ENCODE measurements at places on chromosomes 2 and 18.
A peak's percentile ranks its signal among the peaks of the same experiment; 100 is the strongest.

DNA sequence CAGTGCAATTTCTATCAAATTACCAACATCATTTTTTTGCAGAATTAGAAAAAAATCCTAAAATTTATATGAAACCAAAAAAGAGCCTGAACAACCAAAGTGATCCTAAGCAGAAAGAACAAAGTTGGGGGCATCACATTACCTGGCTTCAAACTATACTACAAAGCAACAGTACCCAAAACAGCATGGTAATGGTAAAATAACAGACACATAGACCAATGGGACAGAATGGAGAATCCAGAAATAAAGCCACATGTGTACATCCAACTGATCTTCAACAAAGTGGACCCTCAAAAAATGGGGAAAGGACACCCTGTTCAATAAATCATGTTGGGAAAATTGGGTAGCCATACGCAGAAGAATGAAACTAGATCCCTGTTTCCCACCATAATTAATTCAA, 245.7 kb upstream of the CTAGE1 start:
- DNase-seq = no peak

- DNase-seq = no peak
Observed at GRCh38 chr2:196369967-196370366, 198.6 kb upstream of the STK17B start.

DNA sequence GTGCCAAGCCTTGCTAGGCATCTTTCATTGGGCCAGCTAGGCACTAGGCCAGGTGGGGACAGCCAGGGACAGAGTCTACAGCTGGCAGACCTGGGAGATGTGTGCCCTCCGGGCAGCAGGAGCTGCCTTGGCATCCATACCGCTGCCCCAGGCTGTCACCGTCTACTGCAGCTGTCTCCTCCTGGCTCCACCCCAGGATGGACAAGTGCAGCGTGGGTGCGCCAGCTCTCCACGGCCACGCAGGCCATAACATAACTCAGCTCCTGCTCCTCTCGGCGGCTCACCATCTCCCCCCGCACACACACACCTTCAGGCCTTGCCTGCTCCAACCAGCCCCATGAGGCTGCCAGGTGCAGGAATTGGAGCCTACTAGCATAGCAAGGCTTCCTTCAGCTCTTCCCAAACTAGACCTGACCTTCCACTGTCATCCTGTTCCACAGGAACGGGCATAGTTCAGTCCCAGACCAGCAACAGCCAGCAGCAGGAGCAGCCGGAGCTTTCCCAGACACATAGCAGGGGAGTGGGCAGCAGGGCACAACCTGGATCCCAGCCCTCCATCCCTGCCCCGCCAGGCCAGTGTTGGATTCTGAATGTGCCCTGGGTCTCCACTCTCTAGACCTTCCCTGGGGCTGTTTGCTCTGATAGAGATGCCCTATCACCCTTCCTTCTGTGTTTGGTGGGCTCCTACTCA, 2.5 kb upstream of the ADRA2B start:
- no peak for DNase-seq

DNA sequence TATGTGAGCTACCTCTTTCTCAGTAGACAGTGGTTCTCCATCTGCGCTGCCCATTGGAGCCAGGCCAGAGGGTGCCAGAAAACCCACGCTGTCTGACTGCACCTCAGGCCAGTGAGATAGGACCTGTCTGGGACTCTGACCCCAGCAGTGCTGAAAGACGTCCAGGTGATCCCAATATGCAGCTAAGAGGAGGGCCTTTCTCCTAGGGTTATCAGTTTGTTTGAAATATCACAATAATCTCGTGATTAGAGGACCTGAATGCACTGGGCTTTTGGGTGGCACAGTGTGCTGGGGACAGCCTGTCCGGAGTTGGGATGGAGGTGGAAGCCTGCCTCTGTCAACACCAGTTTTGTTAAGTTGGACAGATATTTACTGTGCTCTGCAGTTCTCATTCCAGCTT, 216.3 kb downstream of the LDLRAD4 start:
- DNase-seq = no peak

DNA sequence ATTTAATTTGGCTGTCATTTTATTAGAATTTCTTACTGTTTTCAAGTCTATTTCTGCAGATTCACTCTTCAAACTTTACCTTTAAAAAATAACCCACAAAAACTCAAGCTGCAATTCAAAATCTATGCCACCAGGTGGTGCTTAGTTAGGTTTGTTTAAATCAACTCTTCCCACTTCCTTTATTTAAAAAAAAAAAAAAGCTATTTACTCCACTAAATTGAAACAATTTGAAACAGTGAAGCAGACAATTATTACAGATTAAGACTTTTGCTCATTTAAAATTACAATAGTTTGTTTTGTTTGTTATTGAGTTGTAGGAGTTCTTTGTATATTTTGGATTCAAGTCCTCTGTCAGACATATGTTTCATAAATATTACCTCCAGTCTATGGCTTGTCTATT, 300.0 kb downstream of the PDE11A start:
- peak; percentile 38 for DNase-seq

- no peak for DNase-seq
Observed at GRCh38 chr2:207434306-207434705, 95.5 kb upstream of the CREB1 start.

- DNase-seq = no peak
Observed at GRCh38 chr2:67782443-67782842, 280.4 kb downstream of the C1D start.

GRCh38 chr18:57505231-57505630, 70.1 kb downstream of the ONECUT2 start:
- no peak for DNase-seq

DNA sequence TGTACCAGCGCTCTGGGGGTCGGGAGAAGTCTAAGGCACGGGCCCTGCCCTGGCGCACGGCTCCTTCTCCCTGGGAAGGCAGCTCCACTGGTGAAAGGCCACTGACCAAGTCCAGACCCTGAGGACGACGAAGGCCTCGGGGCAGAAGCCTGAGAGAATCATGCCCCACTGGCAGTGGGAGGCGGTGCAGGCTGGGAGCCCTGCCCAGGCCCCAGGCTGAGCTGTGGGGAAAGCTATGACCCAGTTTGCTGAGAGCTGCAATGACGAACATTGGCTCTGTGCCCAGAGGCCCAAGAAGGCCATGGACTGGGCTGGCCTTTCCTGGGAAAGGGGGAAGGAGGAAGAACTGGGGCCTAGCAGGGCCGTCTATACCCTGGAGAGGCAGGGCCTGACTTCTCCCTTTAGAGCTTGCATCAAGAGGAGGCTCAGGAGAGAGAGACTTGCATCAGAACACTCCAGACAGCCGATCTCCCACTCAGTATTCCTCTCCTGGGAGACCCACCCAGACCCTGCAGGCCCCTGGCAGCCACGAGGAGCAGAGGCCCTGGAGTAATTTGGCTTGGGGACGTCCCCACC, 32.9 kb downstream of the HS1BP3 start:
- peak; percentile 74 for DNase-seq

- no peak for DNase-seq
Observed at GRCh38 chr18:59065684-59066083, 74.0 kb upstream of the SEC11C start.

GRCh38 chr2:126696644-126697520, 40.9 kb downstream of the GYPC start:
- no peak for DNase-seq

DNA sequence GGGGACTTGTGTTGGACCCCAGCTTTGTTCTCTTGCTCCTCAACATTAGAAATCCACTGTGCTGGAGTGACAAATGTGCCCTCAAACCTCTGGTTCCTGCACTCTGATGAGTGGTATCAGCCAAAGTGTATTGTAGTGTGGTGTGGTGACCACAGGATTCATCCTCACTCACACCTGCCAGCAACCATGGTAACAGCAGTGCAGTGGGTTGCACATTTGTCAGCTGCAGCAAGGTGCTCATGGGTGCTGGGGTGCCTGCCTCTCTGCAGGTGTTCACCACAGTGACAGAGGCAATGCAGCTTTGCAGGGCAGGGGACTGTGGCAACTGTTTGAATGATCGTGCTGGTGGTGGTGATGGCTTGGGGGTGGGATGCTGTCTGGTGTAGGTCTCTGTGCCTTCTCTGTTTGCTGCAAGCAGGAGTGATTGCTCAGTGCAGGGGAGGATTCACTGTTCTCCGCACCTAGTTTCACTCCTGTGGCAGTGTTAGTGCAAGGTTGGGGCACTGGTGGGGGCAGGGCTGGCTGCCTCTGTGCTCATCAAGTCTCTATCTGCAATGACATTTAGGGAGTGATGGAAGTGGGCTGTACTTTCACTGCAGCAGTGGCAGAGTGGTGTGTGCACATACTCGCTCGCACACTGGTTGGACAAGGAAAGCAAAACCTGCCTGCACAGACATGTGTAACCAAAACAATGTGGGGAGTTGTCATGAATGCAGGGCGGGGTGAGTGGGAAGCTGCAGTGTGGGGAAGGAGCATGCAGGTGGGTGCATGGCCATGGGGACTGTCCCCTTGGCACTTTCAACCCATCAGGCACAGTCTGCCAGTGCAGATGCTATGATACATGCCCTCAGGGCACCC, 301.1 kb downstream of the PIK3C3 start:
- DNase-seq = no peak

- DNase-seq = no peak
Observed at GRCh38 chr18:76515576-76515975, 20.5 kb upstream of the ZNF516 start.

DNA sequence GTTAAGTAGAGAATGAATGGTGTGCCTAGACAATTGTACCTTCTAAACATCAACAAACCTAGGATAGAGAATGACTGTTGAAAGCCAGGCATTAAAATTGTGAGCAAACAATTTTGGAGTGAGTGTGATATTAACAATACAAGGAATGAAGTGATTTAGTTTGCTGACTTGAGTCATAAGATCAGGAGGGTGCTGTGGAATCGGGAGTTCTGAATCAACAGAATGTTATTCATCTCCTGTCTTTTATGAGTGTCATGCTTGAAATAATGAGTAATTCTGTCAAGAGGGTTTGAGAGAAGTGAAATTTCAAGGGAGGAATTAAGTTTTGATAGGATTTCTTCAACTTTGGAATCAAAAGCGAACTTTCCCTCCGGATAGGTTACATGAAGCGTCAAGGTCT, 214.4 kb upstream of the DSEL start:
- DNase-seq = no peak

DNA sequence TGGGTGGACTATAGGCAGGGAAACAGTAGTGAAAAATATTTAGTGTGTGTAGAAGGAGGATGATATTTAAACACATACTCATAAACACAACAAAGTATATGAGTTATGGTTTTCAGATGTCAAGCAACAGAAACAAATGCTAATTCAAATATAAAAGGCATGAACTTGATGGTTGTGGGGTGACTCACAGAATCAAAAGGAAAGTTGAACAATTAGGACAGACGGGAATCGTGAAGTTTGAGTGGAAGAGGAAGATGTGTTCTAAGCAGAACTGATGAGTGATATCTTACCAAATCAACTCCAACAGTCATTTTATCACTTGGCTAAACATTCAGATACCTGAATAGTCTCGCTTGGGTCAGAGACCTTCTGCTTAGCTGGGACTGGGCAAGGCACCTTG, 53.6 kb upstream of the ITGA6 start:
- no peak for DNase-seq

DNA sequence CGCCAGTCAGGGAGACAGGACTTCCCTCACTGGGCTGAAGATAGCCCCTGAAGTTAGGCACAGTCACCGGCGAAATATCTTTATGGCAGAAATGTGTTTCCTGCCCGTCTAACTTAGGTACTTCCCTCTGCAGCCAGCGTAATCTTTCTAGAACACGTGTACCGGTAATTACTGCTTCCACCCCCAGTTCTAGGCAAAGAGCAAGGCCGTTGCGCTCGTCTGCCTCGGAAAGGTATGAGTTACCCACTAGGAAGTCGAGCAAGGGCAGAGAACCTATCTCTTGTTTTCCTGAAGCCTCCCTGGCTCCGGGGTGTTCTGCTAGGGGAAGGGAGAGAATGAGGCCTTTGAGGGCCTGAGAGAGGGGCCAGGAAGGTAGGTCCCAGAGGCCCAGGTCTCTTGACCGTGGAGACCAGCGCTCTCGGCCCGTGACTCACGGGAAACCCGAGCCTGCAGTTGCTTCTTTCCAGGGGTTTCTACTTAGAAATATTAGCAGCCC, 70.0 kb downstream of the TWSG1 start:
- DNase-seq = no peak

GRCh38 chr2:217223222-217223930, 363.5 kb upstream of the TNP1 start:
- no peak for DNase-seq

- DNase-seq = no peak
Observed at GRCh38 chr2:44877417-44877816, 64.1 kb upstream of the SIX3 start.

DNA sequence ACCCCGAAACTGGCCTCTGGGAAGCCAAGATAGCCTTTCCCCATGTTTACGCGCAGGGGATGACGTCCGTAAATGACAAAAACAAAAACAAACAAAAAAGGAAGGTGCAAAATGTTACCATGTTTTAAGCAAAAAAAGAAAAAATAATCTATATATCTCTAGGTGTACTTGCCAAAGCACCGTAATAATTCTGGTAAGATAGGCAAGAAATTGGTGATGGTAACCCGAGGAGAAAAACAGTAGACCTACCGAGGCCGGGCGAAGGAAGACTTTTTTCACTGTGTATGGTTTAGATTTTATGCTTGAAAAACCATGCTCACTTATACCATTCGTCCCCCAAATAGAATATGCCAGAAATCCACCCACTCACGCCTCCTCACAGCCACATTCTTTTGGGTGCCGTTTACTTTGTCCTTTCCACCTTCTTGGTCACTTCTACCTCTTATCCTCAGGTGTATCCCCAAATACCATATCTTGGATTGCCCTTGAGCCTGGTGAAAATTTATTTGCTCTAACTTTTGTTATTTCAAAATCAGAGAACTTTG, 8.0 kb downstream of the GATA6 start:
- no peak for DNase-seq

DNA sequence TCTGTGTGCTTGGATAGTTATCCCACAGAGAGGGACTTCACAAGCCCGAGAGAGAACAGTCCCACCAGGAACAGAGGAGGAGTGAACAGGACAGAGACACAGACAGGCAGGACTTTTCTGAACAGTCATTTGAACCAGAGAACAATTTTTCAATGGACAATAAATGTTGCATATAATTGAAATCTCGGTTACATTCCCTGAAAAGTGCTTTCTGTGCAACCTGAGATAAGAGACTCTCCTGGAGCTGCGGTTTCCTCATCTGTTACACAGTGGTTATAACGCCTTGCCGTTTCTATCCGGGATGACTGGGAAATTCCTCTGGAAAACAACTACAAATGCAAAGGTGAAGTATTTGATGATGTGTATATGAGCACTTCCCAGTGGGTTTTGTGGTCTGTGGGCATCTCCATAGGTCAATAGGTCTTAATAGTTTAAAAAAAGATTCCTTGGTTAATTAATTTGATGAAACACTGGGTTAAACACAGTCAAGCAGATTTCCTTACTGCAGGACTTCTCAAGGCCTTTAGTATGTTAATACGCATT, 87.2 kb upstream of the HPCAL1 start:
- no peak for DNase-seq

All from T47D (cell line).